ENCODE measurements at places on chromosomes 1 and 21.
A peak's percentile ranks its signal among the peaks of the same experiment; 100 is the strongest.

GRCh38 chr1:161258439-161259344 is at the start of gene PCP4L1:
TSS of gene PCP4L1 (plus strand) at chr1:161258745. CDS start at chr1:161258975, 230 bp downstream.
- DNase-seq = no peak
- H3K27me3 ChIP-seq = peaks cover 18% of the 10 kb centered on the region
- no peaks in the 10 kb centered on the region for H3K36me3 ChIP-seq
- peaks cover 9% of the 10 kb centered on the region for H3K4me1 ChIP-seq
- no peak within 1 kb of the TSS for H3K27ac ChIP-seq

DNA sequence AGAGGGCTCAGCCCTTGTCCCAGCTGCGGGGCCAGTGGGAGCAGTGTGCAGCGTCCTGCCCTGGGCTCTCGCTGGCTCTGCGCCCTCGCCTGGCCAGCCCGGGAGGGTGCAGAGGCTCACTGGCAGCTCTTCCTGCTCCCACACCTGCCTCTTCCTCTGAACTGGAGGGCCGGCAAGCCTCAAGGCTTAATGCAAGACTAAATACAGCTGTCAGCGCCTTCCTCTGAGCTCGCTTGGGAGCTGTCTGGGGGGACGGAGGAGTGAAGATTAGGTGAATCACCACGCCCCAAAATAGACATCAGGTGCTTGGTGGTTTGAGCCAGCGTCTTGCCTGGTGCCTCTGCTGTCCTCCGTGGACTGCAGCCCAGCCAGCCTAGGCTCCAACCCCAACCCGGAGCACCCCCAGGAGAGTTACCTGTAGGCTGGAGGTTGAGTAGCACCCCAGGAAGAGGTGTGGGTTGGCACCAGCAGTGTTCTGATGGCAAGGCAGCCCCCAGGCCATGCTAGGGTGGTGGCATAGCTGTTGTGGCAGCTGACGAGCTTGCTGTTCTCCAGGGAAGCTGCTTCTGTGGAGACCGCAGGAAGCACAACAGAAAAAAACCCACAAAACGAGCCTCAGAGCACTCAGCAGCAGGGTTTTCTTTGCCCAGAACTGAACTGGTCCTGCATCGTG is 36.9 kb downstream of the UMODL1 start:
- no peaks in the 10 kb centered on the region for H3K36me3 ChIP-seq
- peak; percentile 34 for DNase-seq
- H3K4me1 ChIP-seq = no peaks in the 10 kb centered on the region
- H3K4me3 ChIP-seq = no peak overlapping the region
- no peaks in the 10 kb centered on the region for H3K27me3 ChIP-seq

DNA sequence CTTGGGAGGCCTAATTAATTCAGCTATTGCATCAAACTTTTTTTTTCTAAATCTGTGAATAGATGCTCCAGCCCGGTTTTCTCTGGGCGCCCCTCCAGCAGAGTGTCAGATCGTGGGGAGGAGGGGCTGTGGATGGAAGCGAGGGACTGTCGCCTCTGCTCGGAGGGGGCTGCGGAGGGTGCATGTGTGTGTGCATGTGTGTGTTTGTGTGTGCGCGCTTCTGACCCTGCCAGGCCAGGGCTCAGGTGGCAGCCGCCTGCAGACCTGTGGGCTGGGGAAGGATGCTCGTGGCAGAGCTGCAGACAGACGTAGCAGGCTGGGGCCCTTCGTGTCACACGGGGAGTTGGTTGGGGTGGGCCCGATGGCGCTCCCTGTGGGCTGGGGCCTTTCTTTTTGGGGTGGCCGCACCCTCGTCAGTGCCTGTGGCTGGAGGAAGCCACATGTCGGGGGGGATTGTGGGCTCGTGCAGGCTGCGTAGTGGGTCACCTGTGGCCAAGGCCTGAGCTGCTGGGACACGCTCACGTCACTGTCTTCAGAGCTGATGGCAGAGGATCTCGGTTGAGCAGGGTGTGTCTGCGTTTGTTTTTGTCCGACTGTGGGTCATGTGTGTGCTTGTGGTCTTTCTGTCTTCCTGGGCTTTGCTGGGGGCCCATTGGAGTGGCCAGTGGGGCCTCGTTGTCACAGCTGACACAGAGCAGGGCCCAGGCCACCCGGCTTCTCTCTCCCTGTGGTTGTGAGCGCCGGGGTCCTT is 2.8 kb downstream of the SKI start:
- H3K4me1 ChIP-seq = peaks cover 42% of the 10 kb centered on the region
- peak overlapping the region; percentile 96 for H3K4me3 ChIP-seq

- no peak overlapping the region for H3K4me3 ChIP-seq
- H3K36me3 ChIP-seq = no peaks in the 10 kb centered on the region
- DNase-seq = no peak
- no peaks in the 10 kb centered on the region for H3K4me1 ChIP-seq
Observed at GRCh38 chr1:212587016-212587887, 21.3 kb upstream of the ATF3 start.

DNA sequence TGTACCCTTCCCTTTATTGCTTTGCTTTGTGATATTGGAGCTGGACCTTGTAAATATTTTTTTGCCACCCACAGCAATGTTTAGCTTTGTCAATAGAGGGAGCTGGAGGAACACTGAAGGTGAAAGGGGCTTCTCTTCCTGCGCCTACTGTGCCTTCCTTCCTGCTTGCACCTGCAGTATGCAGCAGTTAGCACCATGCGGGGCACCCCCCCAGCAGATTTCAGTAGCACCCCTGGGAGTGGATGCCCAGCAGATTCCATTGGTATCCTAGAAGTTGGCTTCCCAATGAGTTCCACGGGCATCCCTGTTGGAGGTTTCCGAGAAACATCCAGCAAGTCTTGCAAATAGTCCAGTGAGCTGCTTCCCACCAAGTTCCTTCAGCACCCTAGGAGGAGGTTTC is 25.6 kb downstream of the S100A10 start:
- no peak overlapping the region for H3K4me3 ChIP-seq
- H3K27ac ChIP-seq = no peak overlapping the region
- no peaks in the 10 kb centered on the region for H3K27me3 ChIP-seq
- no peak for DNase-seq
- H3K36me3 ChIP-seq = no peaks in the 10 kb centered on the region

- no peaks in the 10 kb centered on the region for H3K4me1 ChIP-seq
- H3K27ac ChIP-seq = no peak overlapping the region
- no peaks in the 10 kb centered on the region for H3K27me3 ChIP-seq
- H3K4me3 ChIP-seq = no peak overlapping the region
- DNase-seq = no peak
Observed at GRCh38 chr1:161244888-161245287, 6.9 kb upstream of the NR1I3 start.

GRCh38 chr1:6016191-6016865 is 24.1 kb upstream of the NPHP4 start:
- no peaks in the 10 kb centered on the region for H3K4me1 ChIP-seq
- peaks cover 8% of the 10 kb centered on the region for H3K36me3 ChIP-seq
- H3K27ac ChIP-seq = no peak overlapping the region
- no peak for DNase-seq

DNA sequence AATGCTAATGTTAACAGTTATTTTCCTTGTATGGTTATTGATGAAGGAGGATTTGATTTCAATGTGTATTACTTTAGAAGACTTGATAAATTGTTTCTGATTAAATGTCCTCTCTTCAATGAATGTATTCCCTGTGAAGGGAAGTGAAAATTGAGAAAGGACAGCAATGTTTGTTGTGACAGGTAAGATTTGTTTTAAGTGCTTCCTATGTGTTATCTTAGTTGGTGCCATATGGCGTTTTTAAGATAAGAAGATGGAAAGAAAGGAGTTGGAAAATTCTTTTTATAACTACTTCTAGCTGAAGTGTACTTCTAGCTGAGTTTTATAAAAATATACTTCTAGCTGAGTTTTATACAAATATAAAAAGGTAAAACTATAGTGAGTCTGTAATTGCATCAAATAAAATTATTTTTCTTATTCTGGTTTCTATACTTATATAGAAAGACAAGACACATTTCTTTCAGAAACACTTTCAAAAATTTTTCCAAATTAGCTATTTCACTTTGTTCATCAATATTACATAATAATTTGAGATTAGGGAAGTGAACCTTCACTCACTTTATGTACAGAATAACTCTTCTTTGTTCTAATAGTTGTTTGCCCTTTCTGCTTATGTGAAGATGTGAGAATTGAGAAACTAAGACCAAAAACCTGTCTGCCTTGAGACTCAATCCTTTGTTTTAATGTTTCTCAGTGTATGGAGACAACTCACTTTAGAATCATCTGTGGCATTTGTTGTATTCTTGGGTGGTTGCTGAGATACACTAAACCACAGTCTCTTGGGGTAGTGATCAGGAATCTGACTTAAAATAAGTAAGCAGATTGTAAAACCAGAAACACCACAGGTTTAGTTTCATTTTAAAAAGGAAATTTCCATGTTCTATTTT is 382.9 kb upstream of the B3GALT2 start:
- no peak overlapping the region for H3K4me3 ChIP-seq
- no peaks in the 10 kb centered on the region for H3K36me3 ChIP-seq
- H3K27ac ChIP-seq = no peak overlapping the region
- DNase-seq = no peak

GRCh38 chr1:223515926-223516325 is 122.7 kb downstream of the CCDC185 start:
- DNase-seq = no peak
- peaks cover 31% of the 10 kb centered on the region for H3K4me1 ChIP-seq
- H3K36me3 ChIP-seq = no peaks in the 10 kb centered on the region
- H3K27ac ChIP-seq = peak overlapping the region; percentile 39
- H3K27me3 ChIP-seq = no peaks in the 10 kb centered on the region

DNA sequence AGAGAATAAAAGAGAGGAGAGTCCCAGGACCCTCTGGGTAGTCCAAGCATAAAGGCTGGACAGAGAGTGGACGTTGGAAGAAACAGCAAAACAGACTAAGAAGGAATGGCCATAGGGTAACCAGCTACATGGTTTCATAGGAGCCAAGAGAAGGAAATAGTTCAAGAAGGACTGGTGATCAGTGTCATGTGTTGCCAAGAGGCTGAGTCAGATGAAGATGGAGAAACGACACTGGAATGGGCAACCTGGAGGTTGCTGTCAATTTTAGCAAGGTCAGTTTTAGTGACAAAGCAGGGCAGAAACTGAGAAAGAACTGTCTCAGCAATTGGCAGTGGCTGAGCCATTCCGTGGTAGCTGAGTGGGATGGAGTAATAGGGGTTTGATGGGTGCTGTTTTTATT is 41.4 kb downstream of the HMGB4 start:
- no peak for DNase-seq
- H3K4me3 ChIP-seq = no peak overlapping the region
- no peak overlapping the region for H3K27ac ChIP-seq
- H3K27me3 ChIP-seq = no peaks in the 10 kb centered on the region

DNA sequence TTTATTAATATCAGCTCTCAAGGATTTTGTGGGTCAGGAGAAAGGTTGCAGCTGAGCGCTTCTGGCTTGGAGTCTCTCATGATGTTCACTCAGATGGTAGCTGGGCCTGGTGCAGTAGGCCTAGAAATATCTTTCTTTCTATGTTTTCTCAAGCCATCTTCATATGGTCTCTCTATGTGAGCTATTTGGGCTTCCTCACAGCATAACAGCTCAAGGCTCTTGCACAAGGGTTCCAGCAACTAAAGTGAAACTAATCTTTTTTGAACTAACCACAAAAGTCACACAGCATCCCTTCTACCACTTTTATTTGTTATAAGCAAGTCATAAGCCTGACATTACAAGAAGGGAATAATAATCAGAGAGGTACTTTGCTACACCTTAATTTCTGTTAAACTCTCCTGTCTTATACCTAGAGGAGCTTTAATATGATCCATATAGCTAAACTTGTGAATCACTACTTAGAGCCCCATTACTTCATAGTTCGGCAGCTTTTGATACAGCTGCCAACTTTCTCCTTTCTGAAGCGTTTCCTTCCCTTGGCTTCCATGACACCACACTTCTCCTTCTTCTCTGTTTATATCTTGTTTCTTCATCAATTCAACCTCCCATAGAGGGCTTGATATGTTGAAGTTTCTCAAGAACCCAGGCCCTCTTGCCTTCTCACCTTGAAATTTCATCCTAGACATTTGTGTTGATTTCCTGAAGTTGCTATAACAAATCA is 720.2 kb downstream of the LTN1 start:
- H3K27ac ChIP-seq = no peak overlapping the region
- no peak overlapping the region for H3K4me3 ChIP-seq
- no peaks in the 10 kb centered on the region for H3K4me1 ChIP-seq
- no peaks in the 10 kb centered on the region for H3K36me3 ChIP-seq
- DNase-seq = no peak

- no peaks in the 10 kb centered on the region for H3K36me3 ChIP-seq
- DNase-seq = no peak
- H3K4me1 ChIP-seq = no peaks in the 10 kb centered on the region
Observed at GRCh38 chr1:72697410-72697809, 415.1 kb upstream of the NEGR1 start.

DNA sequence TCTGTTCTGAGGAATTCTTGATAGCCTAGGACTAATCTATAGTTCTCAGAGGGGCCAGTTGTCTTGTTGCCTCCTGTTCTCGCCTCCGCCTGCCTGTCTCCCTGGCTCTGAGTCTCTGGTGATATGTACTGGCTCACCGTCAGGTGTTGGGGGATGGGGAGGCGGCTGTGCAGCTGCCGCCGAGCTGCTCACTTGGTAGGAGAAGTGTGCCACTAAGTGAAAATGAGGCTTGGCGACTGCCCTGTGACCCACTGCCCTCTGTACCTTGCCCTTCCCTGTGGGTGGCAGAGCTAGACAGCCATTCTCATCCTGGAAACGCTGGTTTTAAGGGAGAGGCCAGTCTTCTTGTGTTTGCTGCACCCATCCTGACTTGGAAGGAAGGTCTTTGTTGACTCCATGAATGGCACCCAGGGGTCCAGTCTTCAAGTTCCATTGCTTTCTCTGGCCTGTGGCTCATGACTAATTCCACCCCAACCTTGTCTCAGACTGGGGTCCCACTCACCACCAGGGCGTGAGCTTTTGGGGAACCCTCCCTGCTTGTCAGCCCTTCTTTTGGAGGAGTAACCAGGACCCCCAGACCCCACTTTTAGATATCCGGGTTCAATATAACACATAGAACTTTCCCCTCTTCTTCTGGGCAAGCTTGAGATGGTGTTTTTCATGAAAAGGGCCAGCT is 120.6 kb downstream of the CACNA1E start:
- no peak for DNase-seq
- H3K27ac ChIP-seq = no peak overlapping the region
- no peaks in the 10 kb centered on the region for H3K27me3 ChIP-seq
- no peaks in the 10 kb centered on the region for H3K36me3 ChIP-seq

- H3K36me3 ChIP-seq = peaks cover 23% of the 10 kb centered on the region
Observed at GRCh38 chr1:31054349-31054748, 11.2 kb downstream of the PUM1 start.

GRCh38 chr1:59707178-59707791 is 107.5 kb upstream of the HOOK1 start:
- no peak overlapping the region for H3K4me3 ChIP-seq
- no peak for DNase-seq
- no peak overlapping the region for H3K27ac ChIP-seq
- H3K4me1 ChIP-seq = no peaks in the 10 kb centered on the region
- no peaks in the 10 kb centered on the region for H3K36me3 ChIP-seq
- H3K27me3 ChIP-seq = no peaks in the 10 kb centered on the region

GRCh38 chr21:39051588-39051949 is 131.7 kb downstream of the PSMG1 start:
- no peaks in the 10 kb centered on the region for H3K27me3 ChIP-seq
- no peak overlapping the region for H3K4me3 ChIP-seq
- no peak for DNase-seq
- H3K36me3 ChIP-seq = no peaks in the 10 kb centered on the region
- H3K4me1 ChIP-seq = no peaks in the 10 kb centered on the region
- H3K27ac ChIP-seq = no peak overlapping the region

Measured in effector memory CD4-positive, alpha-beta T cell (primary cell).